ENCODE measurements at places on chromosomes 4 and X. TPM values are rescaled to one million over a fixed set of nuclear protein-coding genes. Genes with fewer than 3 reads are reported as not detected.

The PHEX gene
- total RNA-seq: 0.64 TPM

The CCKAR gene
- total RNA-seq: not detected

The PAGE2 gene
- not detected for total RNA-seq

The UGT2A1 gene
- not detected for total RNA-seq

The MAGEA9B gene
- not detected for total RNA-seq

The ATP10D gene
- total RNA-seq: 3.1 TPM

The NDP gene
- total RNA-seq: not detected

The RIPPLY1 gene
- total RNA-seq: not detected

The EMCN gene
- not detected for total RNA-seq

The MAGEA1 gene
- not detected for total RNA-seq

The BMX gene
- not detected for total RNA-seq

The ARHGAP4 gene
- total RNA-seq: 154 TPM

The DRP2 gene
- total RNA-seq: 0.47 TPM

The SLC9B1 gene
- 3.5 TPM for total RNA-seq

The LEF1 gene
- total RNA-seq: 350 TPM

The FRAS1 gene
- not detected for total RNA-seq

The TMEM47 gene
- not detected for total RNA-seq

The LRAT gene
- total RNA-seq: not detected

The FMR1NB gene
- total RNA-seq: not detected

The MSANTD1 gene
- 0.49 TPM for total RNA-seq

The GAGE12H gene
- total RNA-seq: not detected

The KLHL4 gene
- total RNA-seq: not detected

The ASMT gene
- not detected for total RNA-seq

The TCEAL2 gene
- 0.84 TPM for total RNA-seq

The LPAR4 gene
- not detected for total RNA-seq

The TGIF2LX gene
- not detected for total RNA-seq

The ERAS gene
- not detected for total RNA-seq

The ZNF630 gene
- total RNA-seq: 1.5 TPM

The RLIM gene
- total RNA-seq: 43.5 TPM

The XG gene
- total RNA-seq: not detected

The PDZD4 gene
- total RNA-seq: 0.83 TPM

The RTL9 gene
- not detected for total RNA-seq

The PAGE2B gene
- 0.86 TPM for total RNA-seq

The CXCL3 gene
- total RNA-seq: not detected

The UCHL1 gene
- 2.0 TPM for total RNA-seq

The XAGE2 gene
- total RNA-seq: not detected

The EDNRA gene
- total RNA-seq: not detected

The ZCCHC12 gene
- total RNA-seq: 0.25 TPM

The GLRA3 gene
- total RNA-seq: not detected

The HOPX gene
- total RNA-seq: 14.0 TPM

The BEX1 gene
- 0.81 TPM for total RNA-seq

The RHOH gene
- total RNA-seq: 87.5 TPM

The SEC24B gene
- total RNA-seq: 20.6 TPM

The HTN1 gene
- not detected for total RNA-seq

The STPG2 gene
- not detected for total RNA-seq

The CLNK gene
- not detected for total RNA-seq

The PFKFB1 gene
- 0.81 TPM for total RNA-seq

The TSPAN7 gene
- total RNA-seq: 1.8 TPM

The KLKB1 gene
- not detected for total RNA-seq
